ENCODE measurements at places on chromosomes 6 and 20.

DNA sequence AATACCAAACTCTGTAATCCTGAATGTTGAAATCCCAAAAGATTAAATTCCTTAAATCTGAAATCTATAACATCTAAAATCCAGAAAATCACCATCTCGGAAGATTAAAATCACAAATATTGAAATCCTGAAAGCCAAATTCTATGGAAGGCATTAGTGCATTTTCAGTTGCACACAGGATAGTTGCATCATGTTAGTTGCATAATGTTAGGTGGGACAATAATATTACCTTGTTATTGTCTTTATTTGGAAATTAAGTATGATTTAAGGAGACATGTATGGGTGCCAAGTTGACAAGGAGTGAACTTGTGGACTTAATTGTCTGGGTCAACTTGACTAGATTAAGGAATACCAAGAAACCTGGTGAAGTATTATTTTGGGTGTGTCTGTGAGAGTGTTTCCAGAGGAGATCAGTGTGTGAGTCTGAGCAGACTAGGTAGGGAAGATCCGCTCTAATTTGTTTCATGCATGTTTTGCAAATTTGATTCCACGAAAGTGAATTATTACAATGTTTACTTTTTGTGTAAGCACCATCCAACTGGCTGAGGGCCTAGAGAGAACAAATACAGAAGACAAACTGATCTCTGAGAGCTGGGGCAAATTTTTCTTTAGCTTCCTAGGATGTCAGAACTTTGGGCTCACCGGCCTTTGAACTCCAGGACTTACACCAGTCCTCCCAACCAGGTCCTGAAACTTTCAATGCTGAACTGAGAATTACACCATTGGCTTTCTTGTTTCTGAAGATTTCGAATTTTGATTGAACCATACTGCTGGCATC is 545.1 kb upstream of the IRAK1BP1 start:
- H3K4me1 ChIP-seq: no peaks in the 10 kb centered on the region
- no peak overlapping the region for H3K27ac ChIP-seq
- H3K36me3 ChIP-seq: no peaks in the 10 kb centered on the region
- DNase-seq: no peak

- H3K4me3 ChIP-seq: no peak overlapping the region
- no peaks in the 10 kb centered on the region for H3K4me1 ChIP-seq
- no peaks in the 10 kb centered on the region for H3K27me3 ChIP-seq
- DNase-seq: no peak
- no peak overlapping the region for H3K27ac ChIP-seq
- H3K36me3 ChIP-seq: peaks cover 9% of the 10 kb centered on the region
Observed at GRCh38 chr20:17796091-17796563, 96.4 kb downstream of the BANF2 start.

- H3K27me3 ChIP-seq: no peaks in the 10 kb centered on the region
- DNase-seq: no peak
- no peaks in the 10 kb centered on the region for H3K4me1 ChIP-seq
- no peak overlapping the region for H3K27ac ChIP-seq
- H3K36me3 ChIP-seq: peaks cover 6% of the 10 kb centered on the region
- H3K4me3 ChIP-seq: no peak overlapping the region
Observed at GRCh38 chr6:4856785-4857184, 80.6 kb downstream of the CDYL start.

DNA sequence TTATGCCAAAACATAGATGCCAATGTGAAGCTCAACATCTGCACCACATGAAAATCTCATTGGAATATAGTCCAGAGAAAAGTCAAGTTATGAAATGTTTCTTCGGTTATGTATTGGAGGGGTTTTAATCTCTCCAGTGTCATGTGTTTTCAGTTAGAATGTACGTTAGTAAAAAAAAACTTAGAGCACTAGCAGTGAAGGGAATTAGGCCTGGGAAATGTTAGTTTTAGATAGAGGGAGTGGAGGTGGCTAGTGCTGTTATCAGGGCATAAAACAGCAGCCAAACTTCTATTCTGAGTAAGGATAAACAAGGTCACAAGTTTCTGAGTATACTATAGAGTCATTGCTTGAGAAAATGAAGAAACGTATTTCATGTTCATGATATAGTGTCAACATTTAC is 42.9 kb downstream of the HDGFL1 start:
- no peaks in the 10 kb centered on the region for H3K36me3 ChIP-seq

GRCh38 chr20:2729791-2730190 is 37.2 kb downstream of the EBF4 start:
- no peak for DNase-seq
- H3K36me3 ChIP-seq: no peaks in the 10 kb centered on the region
- H3K27me3 ChIP-seq: no peaks in the 10 kb centered on the region
- H3K27ac ChIP-seq: no peak overlapping the region
- no peak overlapping the region for H3K4me3 ChIP-seq

DNA sequence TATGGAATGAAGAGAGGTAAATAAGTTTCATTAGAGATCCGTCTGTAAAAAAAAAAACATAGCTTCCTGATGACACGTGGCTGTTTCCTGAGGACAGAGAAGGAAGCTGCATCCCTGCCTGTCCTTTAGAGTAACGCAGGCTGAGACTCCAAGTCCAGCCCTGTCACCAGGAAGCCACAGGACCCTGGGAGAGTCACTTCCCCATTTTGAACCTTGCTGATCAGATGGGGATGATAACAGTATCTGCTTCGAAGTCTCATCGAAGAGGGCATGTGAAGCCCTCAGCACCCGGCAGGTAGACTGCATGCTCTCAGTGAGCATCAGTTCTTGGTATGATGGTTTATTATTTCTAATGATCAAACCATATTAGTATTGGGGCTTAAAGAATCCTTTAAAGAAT is 139.1 kb upstream of the KCNG1 start:
- no peak overlapping the region for H3K27ac ChIP-seq
- H3K4me1 ChIP-seq: no peaks in the 10 kb centered on the region
- no peaks in the 10 kb centered on the region for H3K36me3 ChIP-seq
- H3K4me3 ChIP-seq: no peak overlapping the region

- H3K27ac ChIP-seq: no peak overlapping the region
- H3K36me3 ChIP-seq: peaks cover 29% of the 10 kb centered on the region
- H3K4me3 ChIP-seq: peak overlapping the region; percentile 89
Observed at GRCh38 chr6:32664827-32665362, 1.6 kb downstream of the HLA-DQB1 start.

GRCh38 chr6:11232770-11233626 is 530 bp upstream of the NEDD9 start:
- peak; percentile 37 for DNase-seq
- H3K4me1 ChIP-seq: no peaks in the 10 kb centered on the region
- no peaks in the 10 kb centered on the region for H3K36me3 ChIP-seq

GRCh38 chr6:44621846-44622245 is 234.3 kb downstream of the CDC5L start:
- H3K36me3 ChIP-seq: no peaks in the 10 kb centered on the region
- peaks cover 24% of the 10 kb centered on the region for H3K4me1 ChIP-seq
- no peak for DNase-seq
- no peak overlapping the region for H3K27ac ChIP-seq
- H3K27me3 ChIP-seq: no peaks in the 10 kb centered on the region

GRCh38 chr6:16800942-16801341 is 39.7 kb upstream of the ATXN1 start:
- H3K4me1 ChIP-seq: peaks cover 2% of the 10 kb centered on the region
- no peaks in the 10 kb centered on the region for H3K27me3 ChIP-seq
- no peak overlapping the region for H3K4me3 ChIP-seq
- H3K36me3 ChIP-seq: no peaks in the 10 kb centered on the region
- no peak overlapping the region for H3K27ac ChIP-seq

DNA sequence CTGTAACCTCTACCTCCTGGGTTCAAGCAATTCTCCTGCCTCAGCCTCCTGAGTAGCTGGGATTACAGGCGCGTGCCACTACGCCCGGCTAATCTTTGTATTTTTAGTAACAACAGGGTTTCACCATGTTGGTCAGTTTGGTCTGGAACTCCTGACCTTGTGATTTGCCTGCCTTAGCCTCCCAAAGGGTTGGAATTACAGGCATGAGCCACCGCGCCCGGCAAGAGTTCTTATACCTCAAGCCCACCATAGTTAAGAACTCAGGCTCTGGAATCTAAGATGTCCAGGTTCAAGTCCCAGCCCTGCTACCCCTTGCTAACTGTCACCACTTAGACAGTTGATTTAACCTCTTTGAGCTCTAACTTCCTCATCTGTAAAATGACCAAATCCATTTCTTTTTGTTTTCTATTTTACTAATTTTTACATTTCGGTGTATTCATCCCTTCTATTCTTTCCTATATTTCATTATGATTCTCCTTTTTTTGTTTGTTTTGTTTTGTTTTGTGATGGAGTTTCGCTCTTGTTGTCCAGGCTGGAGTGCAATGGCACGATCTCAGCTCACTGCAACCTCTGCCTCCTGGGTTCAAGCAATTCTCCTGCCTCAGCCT is 104.8 kb upstream of the ZNF217 start:
- no peaks in the 10 kb centered on the region for H3K27me3 ChIP-seq
- no peaks in the 10 kb centered on the region for H3K36me3 ChIP-seq
- DNase-seq: no peak
- H3K4me3 ChIP-seq: no peak overlapping the region
- no peaks in the 10 kb centered on the region for H3K4me1 ChIP-seq
- H3K27ac ChIP-seq: no peak overlapping the region

DNA sequence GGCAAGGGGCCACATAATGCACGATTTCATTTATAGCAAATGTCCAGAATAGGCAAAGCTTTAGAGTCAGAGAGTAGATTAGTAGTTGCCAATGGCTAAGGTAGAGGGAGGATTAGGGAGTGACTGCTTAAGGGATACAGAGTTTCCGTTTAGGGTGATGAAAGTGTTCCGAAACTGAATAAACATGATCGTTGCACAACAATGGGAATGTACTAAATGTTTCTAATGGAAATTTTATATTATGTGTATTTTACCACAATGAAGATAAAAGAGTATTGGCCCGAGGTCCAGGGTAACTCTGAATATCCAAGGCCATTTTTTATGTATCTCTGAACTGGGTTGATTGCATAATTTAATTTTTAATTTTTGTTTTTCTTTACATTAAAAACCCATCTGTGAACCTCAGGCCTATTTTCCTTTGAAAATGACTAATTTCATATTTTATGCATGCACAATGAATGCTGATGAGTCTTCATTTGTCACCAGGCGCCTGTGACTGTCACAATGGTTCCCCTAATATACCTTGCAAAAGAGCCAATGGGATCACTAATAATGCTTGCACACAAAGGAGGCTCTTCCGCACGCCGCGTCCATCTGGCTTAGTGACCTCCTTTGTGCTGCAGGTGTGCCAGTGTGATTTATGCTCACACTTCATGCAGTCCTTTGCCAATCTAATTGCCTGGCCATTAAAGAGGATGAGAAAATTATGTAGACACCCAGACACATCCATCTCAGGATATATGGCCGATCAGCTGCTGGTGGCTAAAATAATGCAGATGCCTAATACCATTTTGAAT is 612.5 kb downstream of the CDH26 start:
- H3K27ac ChIP-seq: no peak overlapping the region
- H3K27me3 ChIP-seq: no peaks in the 10 kb centered on the region
- no peaks in the 10 kb centered on the region for H3K4me1 ChIP-seq
- no peak for DNase-seq
- no peaks in the 10 kb centered on the region for H3K36me3 ChIP-seq

DNA sequence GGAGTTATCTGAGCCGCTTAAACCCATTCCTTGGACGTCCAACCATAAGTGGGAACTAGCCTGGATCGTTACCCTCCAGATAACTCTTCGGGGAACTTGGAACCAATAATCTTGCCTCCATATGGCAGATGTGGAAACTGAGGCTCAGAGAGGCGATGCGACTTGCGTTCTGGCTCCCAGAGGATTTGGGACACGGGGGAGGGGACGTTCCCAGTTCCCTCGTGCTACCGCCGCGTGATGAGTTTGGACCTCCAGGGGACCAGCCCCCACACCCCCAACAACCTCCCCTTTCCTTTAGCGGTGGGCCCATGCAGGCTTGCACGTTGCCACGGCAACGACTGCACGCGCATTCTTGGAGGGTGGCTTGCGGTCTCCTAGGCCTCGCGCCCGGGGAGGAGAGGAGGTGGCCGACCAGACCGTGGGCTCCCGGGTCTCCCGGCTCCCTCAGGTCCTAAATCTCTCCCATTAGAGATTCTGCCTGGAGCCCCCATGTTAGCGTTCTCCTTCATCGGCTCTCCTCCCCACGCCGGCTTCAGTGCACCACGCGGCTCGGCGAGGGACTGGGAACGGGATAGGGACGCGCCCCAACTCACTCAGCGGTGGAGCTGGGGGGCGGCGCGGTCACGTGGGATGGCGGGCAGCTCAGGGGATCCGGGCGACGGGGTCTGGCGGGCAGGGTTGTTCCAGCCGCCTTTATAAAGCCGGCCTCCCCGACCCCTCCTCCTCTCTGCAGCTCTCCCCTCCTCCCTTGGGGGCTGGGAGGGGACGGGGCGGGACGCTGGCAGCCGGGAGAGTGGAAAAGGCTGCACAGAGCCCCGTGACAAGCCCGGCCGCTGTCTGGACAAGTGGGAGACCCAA is at the start of gene PLTP:
Gene PLTP (minus strand): TSS at position 670 of the 858 bp plus-strand sequence. CDS start 703 bp downstream, outside the sequence.
- H3K27ac ChIP-seq: no peak within 1 kb of the TSS
- DNase-seq: peak; percentile 80
- no peaks in the 10 kb centered on the region for H3K27me3 ChIP-seq
- H3K4me1 ChIP-seq: no peaks in the 10 kb centered on the region

DNA sequence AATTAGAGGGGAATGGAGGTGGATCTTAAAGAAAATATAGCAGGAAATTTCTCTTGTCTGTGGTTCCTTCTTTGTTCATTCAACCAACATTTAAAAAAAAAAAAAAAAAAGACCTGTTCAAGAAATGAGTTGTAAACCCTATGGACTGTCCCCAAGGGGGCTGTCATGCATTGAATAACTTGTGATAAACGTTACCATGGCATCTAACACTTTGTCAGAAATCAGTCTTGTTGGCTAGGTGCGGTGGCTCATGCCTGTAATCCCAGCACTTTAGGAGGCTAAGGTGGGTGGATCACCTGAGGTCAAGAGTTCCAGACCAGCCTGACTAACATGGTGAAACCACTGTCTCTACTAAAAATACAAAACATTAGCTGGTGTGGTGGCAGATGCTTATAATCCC is 381.7 kb downstream of the BCKDHB start:
- H3K27me3 ChIP-seq: no peaks in the 10 kb centered on the region
- no peaks in the 10 kb centered on the region for H3K36me3 ChIP-seq
- no peak for DNase-seq

DNA sequence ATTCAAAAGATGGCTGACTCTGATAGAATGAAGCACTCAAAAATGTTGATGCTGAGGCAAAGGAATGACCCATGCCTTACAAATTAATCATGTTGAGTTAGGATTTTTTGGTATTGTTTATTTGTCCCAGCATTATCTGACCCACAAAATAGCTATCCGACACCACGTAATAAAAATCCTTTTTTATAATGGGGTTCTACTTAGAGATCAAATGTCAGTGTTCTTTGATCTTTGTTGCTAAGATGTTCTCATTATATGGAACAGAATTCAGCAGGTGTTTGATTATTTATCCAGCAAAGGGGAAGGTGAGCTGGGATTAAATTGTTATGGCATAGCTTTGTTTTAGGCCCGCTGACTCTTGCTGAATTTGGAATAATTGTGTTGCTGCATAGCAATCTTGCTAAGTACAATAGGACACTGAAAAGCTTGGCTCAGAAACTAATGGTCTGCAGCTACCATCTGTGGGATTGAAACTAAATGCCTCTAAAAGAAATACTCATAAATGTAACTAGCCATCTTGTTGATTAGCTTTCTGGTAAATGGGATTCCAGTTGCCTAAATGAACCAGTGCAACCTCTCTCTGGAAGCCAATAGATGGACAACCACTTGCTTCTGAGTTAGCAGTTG is 180.2 kb upstream of the HDAC2 start:
- peaks cover 25% of the 10 kb centered on the region for H3K36me3 ChIP-seq
- no peak overlapping the region for H3K27ac ChIP-seq
- H3K27me3 ChIP-seq: no peaks in the 10 kb centered on the region
- DNase-seq: no peak

GRCh38 chr20:51705400-51705799 is 62.8 kb downstream of the ATP9A start:
- no peak overlapping the region for H3K4me3 ChIP-seq
- no peak overlapping the region for H3K27ac ChIP-seq
- no peaks in the 10 kb centered on the region for H3K27me3 ChIP-seq
- no peaks in the 10 kb centered on the region for H3K36me3 ChIP-seq
- H3K4me1 ChIP-seq: peaks cover 14% of the 10 kb centered on the region
- DNase-seq: no peak

Data from H9 (cell line).